ENCODE measurements at places on chromosomes 6 and 20.

GRCh38 chr20:46142124-46142523, 24.0 kb downstream of the CD40 start:
- DNase-seq = no peak

DNA sequence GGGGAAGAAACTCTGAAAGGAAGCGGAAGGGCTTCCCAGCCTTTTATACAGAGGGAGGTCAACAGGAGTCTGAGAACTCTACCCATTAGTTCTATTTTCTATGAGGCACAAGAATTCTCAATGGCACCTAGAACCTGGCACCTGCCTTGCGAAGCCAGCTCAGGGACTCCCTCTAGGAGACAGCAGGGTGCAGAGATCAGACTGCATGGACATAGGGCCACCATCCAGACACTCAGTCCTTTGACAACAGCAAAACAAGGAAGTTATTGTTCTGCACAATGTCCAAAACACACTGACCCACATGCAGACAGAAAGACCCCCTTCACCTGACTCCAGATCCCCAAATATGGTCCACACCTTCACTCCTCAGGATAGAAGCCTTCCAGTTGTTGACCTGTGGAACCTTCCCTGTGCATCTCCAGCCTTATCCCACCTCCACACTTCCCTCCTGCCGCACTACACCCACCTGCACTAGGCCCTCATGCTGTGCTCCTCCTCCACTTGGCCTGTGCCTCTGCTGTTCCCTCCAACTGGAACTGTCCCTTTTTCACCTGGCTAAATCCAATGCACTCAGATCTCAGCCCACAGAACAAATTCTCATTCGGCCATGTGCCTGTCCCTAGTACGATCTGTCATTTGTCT, 27.8 kb downstream of the ACSS1 start:
- no peak for DNase-seq

DNA sequence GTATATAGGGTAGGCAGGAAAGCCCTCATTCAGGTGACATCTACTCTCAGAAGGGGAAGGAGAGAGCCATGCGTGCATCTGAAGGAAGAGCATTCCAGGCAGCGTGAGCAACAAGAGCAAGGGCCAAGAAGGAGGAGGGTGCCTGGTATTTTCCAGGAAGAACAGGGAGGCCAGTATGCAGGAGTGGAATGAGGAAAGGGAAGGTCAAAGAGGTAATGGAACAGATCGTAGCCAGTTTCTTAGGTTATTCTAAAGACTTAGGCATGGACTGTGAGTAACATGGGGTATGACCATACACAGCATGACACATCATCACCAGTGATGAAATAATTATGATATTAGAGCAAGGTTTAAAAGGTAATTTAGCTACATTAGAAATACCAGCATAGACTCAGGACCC, 24.1 kb downstream of the ALDH8A1 start:
- DNase-seq = no peak

GRCh38 chr6:118502169-118502568, 45.9 kb upstream of the PLN start:
- no peak for DNase-seq

DNA sequence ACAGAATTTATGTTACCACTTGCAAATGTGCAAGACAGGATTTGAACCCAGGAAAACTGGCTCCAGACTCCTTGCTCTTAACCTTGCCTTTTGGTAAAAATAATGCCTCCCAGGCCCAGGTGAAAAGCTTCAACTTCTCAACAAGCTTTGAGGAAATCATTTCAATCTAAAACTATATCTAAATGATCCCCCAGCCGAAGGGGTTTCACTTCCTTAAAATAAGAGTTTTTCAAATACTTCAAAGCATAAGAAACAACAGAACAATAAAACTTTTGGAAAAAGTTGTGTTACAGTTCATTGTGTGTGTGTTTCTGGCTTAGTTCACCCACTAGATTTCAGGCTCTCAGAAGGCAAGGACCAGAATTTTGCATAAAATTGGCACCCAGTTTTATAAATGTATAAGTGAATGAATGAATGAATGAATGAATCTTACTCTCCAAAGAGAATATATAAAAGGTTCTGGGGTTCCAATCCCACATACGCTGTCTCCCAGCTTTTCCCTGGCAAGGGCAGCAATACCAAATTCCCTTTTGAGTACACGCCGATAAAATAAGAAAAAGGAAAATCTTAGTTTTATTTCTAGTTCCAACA, 5.4 kb downstream of the OR2H2 start:
- DNase-seq = no peak

DNA sequence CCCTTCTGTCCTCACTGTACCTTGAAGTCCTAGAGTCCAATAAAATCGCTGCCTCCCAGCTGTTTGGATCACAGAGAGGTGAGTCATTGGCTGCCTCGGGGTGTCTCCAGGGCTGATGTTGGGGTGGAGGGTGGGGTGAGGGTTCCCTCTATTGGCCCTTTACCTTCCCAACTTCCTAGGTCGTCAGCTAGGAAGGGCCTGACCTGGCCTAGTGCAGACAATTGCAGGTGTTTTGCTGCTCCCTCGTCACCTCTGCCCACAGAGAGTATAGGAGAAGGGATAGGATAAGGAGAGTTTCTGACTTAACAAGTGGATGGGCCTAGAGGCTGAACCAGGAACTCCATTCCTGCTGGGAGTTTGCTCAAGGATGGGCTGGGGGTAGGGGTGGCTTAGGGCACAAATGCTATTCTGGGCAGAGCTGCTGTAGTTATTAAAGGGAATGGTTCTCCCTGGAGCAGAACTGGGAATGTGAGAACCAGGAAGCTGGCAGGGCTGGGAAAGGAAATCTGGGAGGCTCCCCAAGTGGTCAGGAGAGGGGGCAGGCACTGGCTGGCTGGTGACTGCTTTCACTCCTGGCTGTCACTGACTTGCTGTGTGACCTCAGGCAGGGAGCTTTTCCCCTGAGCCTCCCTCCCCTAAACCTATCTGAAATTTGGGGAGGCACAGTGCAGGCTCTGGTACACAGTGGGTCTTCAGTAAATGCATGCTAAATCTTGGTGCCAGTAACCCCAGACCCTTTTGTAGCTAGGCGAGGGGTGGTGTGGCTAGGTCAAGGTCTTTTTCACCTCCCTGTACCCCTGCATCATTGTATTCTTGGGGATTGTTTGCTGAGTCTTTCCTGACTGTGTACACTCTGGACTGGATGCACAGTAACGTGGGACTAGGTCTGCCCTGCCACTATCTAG, 1.5 kb downstream of the TP53INP2 start:
- DNase-seq = no peak

DNA sequence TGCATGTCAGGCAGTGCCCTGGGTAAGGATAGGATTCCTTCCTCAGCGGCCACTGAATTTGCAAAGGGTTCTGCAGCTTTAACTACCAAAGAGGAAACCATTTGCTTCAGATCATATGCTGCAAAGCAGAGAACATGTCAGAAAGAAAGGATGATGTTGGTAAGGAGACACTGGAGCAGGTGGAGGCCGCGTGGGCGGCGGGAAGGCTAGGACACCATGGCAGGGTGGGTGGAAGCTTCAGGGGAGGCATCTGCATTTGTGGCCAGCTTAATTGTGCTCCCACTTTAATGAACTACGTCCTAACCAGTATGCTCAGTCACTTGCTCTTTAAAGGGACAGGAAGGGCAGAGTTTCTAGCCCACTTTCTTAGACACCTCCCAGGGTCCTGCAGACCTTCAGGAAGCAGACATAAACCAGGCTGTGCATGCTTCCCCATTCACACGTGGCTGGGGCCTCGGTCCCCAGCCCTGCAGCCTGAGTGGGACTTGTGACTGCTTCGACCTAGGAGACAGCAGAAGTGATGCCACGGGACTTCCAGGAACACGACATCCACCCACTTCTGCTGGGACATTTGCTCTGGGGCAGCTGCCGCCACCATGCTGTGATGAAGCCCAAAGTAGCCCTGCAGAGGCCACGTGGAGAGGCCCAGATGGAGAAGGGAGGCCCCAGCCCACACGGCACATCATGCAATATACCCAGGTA, 76.1 kb downstream of the GINS1 start:
- DNase-seq = no peak

DNA sequence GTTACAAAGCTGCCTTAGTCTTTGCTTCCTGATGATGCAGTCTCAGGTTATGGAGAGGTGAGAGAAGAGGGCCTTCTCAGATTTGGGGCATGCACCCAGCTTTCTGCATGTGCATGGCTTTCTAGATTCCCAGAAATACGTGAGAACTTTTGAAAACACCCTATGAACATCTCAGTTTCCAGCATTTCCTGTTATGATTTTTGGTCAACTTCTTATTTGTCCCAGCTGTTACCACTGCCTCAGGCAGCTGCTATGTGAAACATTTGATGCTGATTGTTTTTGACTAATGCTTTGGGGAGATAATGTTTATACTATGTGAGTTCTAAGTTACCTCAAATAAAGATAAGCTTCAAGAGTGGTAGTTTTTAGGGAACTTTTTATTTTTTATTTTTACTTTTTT, 9.5 kb upstream of the SNAP25 start:
- DNase-seq = no peak

- no peak for DNase-seq
These were observed 73.2 kb downstream of the BCKDHB start for GRCh38 chr6:80179695-80180094.

DNA sequence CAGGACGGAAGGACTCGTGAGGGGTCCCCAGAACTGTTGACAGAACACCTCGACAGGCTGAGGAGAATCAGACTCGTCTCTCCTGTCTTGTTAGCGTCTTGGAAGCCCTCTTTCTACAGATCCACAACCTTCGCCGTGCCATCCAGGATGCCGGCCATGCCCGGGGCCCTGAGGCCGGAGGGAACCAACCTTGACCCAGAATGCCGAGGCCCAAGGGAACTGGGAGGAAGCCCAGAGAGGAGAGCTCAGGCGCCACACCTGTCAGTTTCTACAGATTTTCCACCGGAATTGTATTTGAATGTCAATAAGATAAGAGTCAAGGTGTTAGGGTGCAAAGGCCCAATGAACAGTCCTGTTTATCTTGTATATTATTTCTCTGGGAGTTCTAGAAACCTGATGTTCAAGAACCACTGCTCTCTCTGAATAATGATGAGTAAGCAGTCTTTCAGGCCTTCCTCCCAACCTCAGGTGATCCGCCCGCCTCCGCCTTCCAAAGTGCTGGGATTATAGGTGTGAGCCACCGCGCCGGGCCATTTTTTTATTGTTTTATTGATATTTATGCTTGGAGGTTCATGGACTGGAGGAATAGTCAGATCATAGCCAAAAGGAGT, 799 bp upstream of the ME1 start:
- DNase-seq = no peak

DNA sequence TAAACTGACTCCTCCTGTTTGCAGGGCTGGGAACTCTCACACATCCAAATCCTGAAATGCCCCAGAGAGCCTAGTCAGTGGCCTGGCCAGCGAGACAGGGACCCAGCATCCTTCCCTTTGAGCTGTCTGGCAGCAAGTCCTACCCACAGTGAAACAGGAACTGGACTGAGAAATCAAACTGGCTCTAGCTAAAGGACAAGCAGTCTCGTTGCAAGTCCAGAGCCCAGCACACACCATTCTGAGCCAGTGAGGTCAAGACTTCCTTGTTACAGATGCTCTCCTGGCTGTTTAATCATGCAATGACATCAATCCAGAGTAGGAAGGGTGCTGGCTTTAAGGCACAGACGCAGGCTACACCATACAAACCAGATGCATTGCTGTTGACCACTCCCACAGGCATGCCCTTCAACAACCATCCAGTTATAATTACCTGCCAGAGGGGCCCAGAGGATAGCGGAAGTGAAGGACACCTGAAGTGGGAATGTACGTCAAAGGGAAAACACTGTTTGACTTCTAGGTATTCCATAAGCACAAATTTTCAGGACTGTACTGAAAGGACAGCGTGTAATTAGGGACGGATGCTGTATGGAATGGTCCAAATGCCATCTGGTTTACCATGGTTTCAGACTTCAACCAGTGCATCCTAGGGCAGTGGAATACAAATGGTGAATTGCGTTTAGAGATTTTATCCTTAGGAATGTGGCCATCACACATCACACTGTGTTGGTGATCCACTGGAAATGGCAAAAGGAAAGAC, 114.4 kb downstream of the SLC23A2 start:
- no peak for DNase-seq

GRCh38 chr6:133814797-133815196, 74.1 kb upstream of the TCF21 start:
- no peak for DNase-seq

DNA sequence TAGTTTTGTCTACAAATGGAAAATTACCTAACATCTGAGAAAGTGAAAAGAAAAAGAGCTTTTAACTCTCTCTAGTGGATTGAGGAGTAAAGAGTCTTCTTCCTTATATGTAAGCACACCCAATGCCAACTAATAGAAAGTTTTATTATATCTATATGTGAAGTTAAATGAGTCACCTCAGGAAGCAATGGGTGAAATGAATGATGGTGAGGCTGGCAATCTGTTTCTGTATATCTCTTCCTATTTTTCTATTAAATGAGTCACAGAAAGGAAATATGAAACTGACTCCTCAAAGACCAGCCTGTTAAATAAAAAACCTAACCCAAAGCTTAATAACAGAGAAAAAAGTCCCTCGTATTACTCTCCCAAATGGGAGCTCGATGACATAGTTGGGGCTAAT, 71.3 kb downstream of the OTOR start:
- DNase-seq = no peak

DNA sequence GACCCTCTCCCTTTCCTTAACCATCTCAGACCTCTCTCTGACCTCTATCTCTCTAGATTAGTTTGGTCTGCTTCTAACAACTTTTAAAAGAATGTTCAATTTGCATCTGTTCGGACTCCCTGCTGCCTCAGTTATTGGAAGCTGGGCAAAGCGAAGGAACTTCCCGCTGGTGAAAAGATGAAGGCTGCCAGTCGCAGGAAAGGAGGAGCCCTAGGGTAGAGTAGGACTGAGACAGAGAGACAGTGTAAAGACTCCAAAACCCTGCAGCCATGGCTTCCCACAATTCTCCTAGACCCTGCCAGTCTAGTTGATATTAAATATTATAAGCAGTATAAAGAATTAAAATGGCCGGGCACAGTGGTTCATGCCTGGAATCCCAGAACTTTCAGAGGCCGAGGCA, 581.8 kb downstream of the EPM2A start:
- DNase-seq = peak; percentile 12

DNA sequence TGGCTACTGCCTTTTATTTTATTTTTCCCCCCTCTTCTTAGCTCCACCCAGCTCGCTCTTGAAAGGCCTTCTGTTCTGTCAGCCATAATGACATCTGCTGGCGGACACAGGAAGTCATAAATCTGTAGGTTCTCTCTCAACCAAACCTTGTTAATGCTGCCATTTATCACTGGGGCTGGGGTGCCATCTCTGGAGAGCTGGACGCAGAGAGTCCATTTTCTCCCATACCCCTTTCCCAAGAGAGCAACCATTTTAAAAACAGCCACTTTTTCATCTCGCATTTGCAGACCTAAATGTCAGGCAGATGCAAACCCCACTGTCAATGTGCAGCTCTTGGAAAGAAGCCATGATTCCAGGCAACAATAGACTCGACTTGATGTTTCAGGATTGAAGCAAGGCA, 13.0 kb upstream of the TSHZ2 start:
- DNase-seq = no peak
